ENCODE measurements at places on chromosomes 7 and 10.
A peak's percentile ranks its signal among the peaks of the same experiment; 100 is the strongest.

GRCh38 chr7:91293840-91294239 lies 29.6 kb downstream of the FZD1 start:
- DNase-seq = no peak

GRCh38 chr7:30698481-30698880 lies 16.2 kb upstream of the CRHR2 start:
- no peak for DNase-seq

DNA sequence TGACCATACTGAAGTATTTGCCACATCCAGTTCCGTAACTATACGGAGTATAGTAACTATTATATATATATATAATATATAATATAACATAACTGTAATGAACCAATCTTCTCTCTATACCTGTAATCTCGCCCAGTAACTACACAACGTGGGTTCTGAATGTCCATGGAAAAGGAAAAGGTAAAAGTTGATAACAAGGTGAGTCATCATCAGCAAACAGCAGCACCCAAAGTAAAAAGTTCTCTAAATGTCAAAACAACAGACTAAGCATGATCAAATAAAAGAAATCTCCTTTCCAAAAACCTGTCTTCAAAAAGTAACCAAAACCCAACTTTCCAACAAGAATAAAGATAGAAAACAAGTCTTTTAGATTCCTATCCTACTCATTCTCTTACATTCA lies 42.8 kb downstream of the ELAPOR2 start:
- DNase-seq = no peak

GRCh38 chr10:71569775-71570588 lies 149.6 kb downstream of the C10orf105 start:
- DNase-seq = peak; percentile 35

- peak; percentile 29 for DNase-seq
These were observed 21.1 kb downstream of the FAM53B start for GRCh38 chr10:124722798-124723783.

DNA sequence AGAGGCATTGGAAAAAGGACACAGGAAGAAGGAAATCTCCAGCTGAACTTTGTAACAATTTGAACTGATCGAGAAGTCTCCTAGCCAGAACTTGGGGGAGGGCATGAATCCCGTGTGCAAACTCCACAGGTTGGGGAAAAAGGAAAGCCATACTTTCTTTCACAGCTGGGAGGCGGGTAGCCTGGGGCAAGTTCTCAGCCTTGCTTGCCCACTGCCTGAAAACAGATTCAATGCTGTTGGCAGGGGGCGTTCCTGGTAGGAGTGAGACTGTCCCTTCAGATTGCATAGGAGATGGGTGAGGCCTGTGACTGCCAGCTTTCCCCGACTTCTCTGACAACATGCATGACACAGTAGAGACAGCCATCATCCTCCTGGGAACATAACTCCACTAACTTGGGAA lies 289.1 kb upstream of the PHF14 start:
- no peak for DNase-seq

GRCh38 chr7:121595758-121596696 lies 199.9 kb upstream of the FAM3C start:
- DNase-seq = no peak

DNA sequence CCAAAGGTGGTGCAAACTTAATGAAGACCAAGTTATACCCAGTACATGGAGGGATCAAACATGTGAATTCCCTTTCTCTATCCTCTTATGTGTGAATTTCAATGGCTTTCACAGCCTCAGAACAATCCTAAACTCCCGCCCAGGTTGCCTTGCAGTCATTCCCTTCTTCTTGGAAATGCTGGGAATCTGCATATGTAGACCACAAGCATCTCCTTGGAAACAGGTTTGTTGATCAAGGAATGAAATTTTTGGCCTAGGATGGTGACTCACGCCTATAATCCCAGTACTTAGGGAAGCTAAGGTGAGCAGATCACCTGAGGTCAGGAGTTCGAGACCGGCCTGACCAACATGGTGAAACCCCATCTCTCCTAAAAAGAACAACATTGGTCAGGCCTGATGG lies 77.8 kb upstream of the ABI1 start:
- DNase-seq = no peak

DNA sequence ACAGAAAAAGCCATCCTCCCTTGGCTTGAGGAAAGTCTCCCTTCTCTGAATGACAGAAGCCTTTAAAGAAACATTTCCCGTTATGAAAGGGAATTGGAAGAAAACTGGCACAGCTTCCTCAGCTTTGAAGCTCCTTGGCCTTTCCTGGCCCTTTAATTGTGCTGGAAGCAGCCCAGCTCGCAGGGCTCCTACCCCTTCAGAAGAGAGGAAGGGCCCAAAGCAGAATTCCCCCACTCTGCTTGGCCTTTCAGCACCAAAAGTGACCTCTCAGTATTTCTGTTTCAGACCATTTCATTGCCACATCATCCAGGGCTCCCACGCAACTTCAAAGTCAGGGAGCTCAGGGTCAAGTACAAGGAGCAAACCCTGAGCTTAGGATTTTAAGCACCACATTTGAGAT lies 4.2 kb downstream of the AFAP1L2 start:
- no peak for DNase-seq

GRCh38 chr7:24123076-24123475 lies 160.9 kb upstream of the NPY start:
- no peak for DNase-seq
